Amygdala (tissue), 56 donors: ENCODE measurements at places on chromosomes 12 and 14.

DNA sequence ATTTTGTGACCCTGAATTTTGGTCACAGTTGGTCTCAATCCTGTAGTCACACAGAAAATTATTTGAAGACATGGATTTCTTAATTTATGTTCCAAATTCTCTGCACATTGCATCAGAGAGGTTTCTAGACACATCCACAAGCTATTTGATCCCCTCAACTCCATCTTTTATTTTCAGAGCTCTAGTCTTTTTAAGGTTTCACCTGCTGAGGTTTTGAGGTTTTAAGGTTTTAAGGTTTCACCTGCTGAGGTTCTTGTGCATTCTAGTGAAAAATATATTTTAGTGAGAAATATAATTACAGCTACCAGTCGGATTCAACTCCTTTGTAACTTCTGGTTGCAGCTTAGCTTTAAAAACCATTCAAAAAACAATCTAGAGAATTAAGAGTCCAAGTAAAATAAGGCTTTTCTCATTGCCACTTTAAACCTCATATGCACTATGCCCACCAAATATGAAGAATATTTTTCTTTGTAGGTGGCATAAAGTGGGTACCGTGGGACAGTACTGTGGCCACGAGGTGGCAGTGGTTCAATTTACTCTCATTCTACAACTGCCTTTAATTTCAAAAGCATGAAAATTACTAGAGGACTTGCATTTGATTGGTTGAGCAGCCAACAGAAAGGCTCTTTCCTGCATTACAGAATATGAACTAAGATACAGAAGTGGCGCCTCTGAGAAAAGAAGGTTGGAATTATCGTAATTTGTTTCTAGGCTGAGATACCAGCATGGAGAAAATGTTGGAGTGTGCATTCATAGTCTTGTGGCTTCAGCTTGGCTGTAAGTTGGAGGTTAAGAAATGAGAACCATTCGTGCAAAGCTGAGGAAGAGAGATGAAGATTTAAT is 366.5 kb upstream of the OR4E1 start:
- no peak for DNase-seq

DNA sequence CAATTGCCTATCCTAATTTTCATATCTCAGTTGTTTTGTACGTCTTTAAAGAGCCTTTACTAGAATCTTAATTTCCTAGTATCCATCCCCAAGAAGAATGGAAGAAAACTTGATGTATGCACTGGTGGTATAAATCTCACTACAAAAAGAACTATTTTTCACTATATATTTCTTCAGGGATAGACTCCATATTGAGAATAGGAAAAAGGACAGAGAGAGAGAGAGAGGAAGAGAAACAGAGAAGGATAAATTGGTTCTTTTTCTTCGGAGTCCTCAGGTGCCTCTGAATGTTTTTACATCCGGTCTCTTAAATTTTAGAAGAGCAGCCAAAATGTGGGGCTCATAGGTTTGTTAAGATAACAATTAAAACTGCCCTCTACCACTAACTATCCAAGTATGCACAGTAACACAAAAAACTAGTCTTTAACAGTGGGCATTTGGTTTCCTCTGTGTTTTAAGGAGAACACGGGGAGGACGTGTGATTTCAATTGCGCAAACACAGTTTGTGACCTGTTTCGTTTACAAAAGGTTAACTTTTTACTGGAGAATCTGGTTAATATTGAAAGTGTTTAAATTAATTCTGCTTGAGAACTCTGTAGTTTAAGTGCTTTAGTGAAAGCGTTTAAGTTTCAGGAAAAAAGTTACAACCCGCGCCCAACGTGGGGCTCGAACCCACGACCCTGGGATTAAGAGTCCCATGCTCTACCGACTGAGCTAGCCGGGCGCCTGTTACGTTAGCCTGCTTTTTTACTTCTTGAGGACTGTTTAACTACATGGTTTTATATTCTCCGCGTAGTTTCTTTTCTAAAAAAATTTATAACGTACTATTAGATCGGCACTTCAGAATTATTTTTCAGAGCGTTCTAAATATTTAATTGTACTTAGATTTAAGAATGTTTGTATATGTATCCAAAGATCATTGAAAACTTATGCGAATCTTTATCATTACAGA is 5.1 kb upstream of the PSMA3 start:
- peak; percentile 62 for DNase-seq

- no peak for DNase-seq
Observed at GRCh38 chr14:70121521-70121920, 67.2 kb downstream of the SLC8A3 start.

GRCh38 chr14:106691601-106692291 is 1165.4 kb downstream of the TMEM121 start:
- no peak for DNase-seq
